HCT116 (cell line): ENCODE measurements at places on chromosomes 7 and 10. TPM values are rescaled to one million over a fixed set of nuclear protein-coding genes. Genes with fewer than 3 reads are reported as not detected.

DNA sequence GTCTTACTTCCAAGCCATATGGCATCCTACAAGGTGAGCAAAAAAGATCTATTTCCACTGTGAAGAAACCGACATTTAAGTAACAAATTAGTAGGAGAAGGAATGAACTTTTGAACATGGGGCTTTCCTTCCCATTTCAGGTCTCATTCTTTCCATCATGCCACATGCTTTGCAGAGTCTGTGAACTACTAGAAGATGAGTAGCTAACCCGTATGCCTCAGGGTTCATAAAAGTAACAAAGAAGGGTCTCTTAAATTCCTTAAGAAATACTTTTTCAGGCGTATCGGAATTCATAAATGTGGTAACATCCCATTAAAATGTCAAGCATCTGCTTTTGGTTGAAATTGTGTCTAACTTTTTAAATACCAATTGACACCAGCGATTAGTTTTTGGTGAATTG is 81.3 kb upstream of the TNS3 start:
- no peaks in the 10 kb centered on the region for H3K4me1 ChIP-seq
- DNase-seq = no peak
- H3K27me3 ChIP-seq = no peaks in the 10 kb centered on the region
- no peaks in the 10 kb centered on the region for H3K36me3 ChIP-seq
- H3K4me3 ChIP-seq = no peak overlapping the region

DNA sequence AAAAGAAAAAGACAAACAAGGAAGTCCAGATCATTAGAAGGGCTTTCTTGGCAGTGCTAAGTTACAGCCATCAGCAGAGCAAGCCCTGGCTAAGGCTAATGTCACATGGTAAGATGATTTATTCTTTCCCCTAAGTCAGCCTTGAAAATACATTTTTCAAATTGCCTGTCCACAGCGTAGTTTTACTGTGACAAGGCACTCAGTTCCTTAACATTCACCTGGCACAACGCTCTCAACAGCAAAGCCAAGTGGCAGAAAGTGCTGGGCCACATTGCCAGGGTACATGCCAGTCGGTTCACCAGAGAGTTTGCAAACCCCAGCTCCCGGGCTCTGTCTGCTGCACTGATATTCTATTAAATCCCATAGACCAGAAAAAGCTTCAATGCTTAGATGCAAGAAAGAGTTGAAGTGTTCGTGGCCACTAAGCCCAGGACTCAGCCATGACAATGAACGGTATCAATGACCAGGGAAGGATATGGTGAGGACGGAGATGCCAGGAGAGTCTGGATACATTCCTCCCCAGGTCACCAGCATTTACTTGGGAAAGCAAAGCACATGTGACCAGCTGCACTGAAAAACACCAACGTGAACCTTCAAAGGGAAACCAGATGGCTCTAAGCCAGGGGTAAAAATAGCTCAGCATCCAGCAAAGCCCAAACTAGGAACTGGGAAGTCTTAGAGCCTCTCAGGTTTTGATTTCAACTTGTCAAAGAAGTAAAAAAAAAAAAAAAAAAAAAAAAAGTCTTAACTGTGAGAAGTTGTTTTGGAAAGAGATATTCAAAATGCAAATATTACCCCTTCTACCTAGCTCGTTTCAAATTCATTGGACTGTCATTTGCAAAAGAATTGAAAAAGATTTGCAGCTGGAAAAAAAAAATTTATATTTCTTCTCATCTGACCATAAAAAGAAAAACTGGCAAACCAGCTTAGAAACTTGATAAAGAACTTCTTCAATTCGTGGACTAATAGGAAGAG is 23.9 kb upstream of the MPP7 start:
- no peak for DNase-seq
- no peaks in the 10 kb centered on the region for H3K27me3 ChIP-seq
- peaks cover 44% of the 10 kb centered on the region for H3K4me1 ChIP-seq
- H3K36me3 ChIP-seq = no peaks in the 10 kb centered on the region
- H3K4me3 ChIP-seq = no peak overlapping the region
- H3K27ac ChIP-seq = peak overlapping the region; percentile 49; the same call in 1 of the 2 replicates

GRCh38 chr7:128019288-128019687 is 11.9 kb downstream of the LRRC4 start:
- peaks cover 37% of the 10 kb centered on the region for H3K4me1 ChIP-seq
- H3K27ac ChIP-seq = no peak overlapping the region
- no peak for DNase-seq

GRCh38 chr10:100729862-100730724 is 15.3 kb upstream of the PAX2 start:
- H3K4me1 ChIP-seq = peaks cover 37% of the 10 kb centered on the region
- no peaks in the 10 kb centered on the region for H3K27me3 ChIP-seq
- no peak for DNase-seq
- peak overlapping the region; percentile 12; the same call in 1 of the 2 replicates for H3K27ac ChIP-seq
- no peaks in the 10 kb centered on the region for H3K36me3 ChIP-seq

DNA sequence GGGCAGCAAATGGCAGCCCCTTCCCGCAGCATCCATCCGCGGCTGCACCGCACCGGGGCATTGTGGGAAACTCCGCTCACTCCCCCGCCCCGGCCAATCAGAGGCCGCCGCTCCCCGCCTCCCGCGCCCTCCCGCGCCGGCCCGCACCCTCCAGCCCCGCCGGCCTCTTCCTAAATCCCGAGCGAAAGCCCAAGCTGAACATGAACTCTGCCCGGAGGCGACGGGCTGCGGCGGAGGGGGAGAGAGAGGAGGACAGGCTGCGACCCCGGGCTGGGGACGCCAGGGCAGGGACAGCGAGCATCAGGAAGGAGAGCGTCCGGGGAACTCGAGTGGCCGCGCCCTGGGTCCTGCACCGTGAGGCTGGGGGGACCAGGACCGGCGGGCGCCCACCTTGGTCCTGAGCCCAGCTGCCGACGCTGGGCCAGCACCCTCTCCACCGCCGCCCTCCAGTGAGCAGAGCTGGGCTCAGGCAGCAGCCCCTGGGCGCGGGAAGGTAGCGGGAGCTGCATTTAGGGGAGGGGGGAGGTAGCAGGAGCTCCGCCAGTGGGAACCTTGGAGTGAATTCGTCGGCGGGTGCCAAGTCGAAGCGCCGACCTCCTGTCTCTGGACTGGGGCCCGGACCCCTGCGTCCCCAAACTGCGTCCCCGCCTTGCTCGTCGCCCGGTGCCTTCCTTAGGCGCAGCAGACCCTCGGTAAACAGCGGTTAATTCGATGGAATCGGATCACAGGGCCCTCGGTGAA is at the start of gene DGKI:
Gene DGKI, minus strand, starts transcription at position 148 of the 741 bp plus-strand sequence.
- H3K4me3 ChIP-seq = no peak within 1 kb of the TSS
- no peak for DNase-seq
- no peaks in the 10 kb centered on the region for H3K4me1 ChIP-seq
- H3K27ac ChIP-seq = no peak within 1 kb of the TSS
- no peaks in the 10 kb centered on the region for H3K36me3 ChIP-seq

GRCh38 chr10:49375611-49376010 is 20.3 kb downstream of the DRGX start:
- H3K4me3 ChIP-seq = no peak overlapping the region
- no peaks in the 10 kb centered on the region for H3K36me3 ChIP-seq

GRCh38 chr7:41786944-41787343 is 84.1 kb upstream of the INHBA start:
- H3K4me1 ChIP-seq = no peaks in the 10 kb centered on the region
- H3K4me3 ChIP-seq = no peak overlapping the region
- H3K27ac ChIP-seq = no peak overlapping the region

- H3K27ac ChIP-seq = no peak overlapping the region
- H3K4me3 ChIP-seq = no peak overlapping the region
- no peaks in the 10 kb centered on the region for H3K4me1 ChIP-seq
- H3K27me3 ChIP-seq = no peaks in the 10 kb centered on the region
- no peak for DNase-seq
Observed at GRCh38 chr7:94425546-94425945, 30.9 kb downstream of the COL1A2 start.

GRCh38 chr7:156819733-156820295 is 73.2 kb downstream of the LMBR1 start:
- peaks cover 10% of the 10 kb centered on the region for H3K36me3 ChIP-seq
- H3K27ac ChIP-seq = no peak overlapping the region
- H3K27me3 ChIP-seq = no peaks in the 10 kb centered on the region
- H3K4me3 ChIP-seq = no peak overlapping the region

DNA sequence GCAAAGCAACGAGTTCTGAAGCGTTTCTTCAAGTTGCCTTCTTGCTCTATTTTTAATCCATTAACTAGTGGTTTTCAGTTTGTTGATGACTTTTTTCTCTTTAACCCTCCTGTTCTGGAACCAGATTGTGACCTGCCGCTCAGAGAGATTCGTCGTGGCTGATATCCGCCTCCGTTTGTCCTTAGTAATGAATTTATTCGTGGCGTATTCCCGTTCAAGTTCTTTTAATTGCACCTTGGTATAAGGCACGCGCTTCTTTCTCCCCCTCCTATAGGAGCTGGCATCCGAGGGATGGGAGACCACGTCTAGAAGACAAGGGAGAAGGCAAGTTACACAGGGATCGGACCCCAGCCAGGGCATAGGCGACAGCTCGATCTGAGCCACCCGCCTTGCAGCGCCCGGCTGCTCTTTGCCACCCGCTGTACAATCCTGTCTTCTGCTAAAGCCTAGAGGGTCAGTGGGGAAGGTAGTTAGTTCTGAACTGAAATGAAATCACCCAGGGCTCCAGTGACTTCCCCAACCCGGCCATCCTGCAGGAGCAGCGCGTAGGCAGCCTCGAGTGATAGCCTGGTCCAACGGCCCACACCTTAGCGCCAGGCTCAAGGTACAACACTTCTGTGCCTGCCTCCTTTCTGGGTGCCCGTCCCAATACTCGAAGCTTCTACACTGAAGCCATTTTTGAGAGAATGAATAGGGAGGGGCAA is 1.6 kb downstream of the HOXA13 start:
- H3K4me3 ChIP-seq = peak overlapping the region; percentile 73
- no peaks in the 10 kb centered on the region for H3K27me3 ChIP-seq
- peaks cover 24% of the 10 kb centered on the region for H3K4me1 ChIP-seq
- no peak for DNase-seq
- no peak overlapping the region for H3K27ac ChIP-seq
- H3K36me3 ChIP-seq = no peaks in the 10 kb centered on the region

DNA sequence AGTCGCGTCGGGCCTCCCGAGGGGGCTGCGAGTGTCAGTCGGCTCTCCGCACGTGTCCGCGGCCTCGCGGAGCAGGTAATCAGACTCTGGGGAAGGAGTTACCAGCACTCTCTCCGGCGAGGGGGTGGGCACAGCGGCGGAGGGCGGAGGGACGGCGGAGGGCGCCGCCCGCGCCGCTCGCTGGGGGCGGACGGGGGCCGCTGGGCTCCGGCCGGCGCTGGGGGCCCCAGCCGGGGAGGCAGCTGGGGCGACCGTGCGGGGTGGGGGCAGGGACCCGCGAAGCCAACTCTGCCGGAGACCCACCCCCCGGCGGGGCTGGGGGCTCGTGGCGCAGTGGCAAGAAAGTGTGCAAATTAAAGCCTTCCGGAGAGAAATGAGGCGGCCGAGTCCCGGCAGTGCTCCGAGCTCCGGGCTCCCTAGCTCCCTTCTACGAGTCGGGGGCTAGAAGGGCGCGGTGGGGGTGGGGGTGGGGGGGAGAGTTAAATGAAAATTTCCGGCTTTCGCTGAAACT is at the start of gene CDK6:
Gene CDK6, minus strand, starts transcription at position 85 of the 511 bp plus-strand sequence. CDS start 3,250 bp downstream, outside the sequence.
- no peak for DNase-seq
- no peaks in the 10 kb centered on the region for H3K36me3 ChIP-seq
- peaks cover 12% of the 10 kb centered on the region for H3K4me1 ChIP-seq

GRCh38 chr7:107291434-107291833 is 122.6 kb downstream of the HBP1 start:
- H3K27ac ChIP-seq = no peak overlapping the region
- no peaks in the 10 kb centered on the region for H3K36me3 ChIP-seq
- H3K27me3 ChIP-seq = no peaks in the 10 kb centered on the region
- no peak for DNase-seq

- H3K4me3 ChIP-seq = no peak overlapping the region
- H3K4me1 ChIP-seq = no peaks in the 10 kb centered on the region
- DNase-seq = no peak
- no peaks in the 10 kb centered on the region for H3K36me3 ChIP-seq
Observed at GRCh38 chr10:121796342-121796741, 131.5 kb downstream of the ATE1 start.

DNA sequence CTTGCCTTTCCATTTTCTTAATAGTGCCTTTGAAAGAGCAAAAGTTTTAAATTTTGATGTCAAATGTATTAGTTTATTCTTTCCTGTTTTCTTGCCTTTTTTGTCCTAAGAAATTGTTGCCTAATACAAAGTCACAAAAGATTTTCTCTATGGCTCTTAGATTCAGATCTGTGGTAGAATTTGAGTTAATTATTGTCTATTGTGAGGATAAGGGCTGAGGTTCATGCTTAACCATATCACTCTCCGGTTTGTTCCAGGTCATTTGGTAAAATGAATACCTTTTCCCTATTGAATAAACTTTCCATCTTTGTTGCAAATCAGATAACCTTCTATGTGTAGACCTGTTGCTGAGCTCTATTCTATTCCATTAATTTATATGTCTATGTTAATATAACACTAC is 96.0 kb downstream of the NOD1 start:
- H3K27me3 ChIP-seq = no peaks in the 10 kb centered on the region
- no peaks in the 10 kb centered on the region for H3K4me1 ChIP-seq
- no peak for DNase-seq
- no peaks in the 10 kb centered on the region for H3K36me3 ChIP-seq
- no peak overlapping the region for H3K27ac ChIP-seq

GRCh38 chr7:122369756-122370155 is 65.2 kb upstream of the FEZF1 start:
- H3K4me1 ChIP-seq = no peaks in the 10 kb centered on the region
- no peaks in the 10 kb centered on the region for H3K27me3 ChIP-seq
- no peak for DNase-seq
- H3K36me3 ChIP-seq = no peaks in the 10 kb centered on the region

DNA sequence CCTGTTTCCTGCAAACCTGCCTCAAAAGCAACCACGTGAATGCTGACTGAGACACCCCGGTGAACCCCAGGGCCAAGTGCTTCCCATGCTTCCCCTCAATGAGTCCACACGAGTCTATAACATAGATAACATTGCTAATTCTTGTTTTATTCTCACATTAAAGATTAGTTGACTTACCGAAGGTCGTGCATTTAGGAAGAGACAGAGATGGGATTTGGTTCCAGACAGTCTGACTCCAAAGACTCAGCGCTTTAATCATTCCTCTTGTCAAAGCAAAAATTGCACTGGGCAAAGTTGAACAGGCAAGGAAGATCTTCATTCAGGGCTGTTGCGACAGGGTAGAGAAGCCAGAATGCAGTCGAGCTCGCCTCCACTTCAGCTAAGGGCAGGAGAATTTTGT is 435.6 kb upstream of the C7orf33 start:
- no peak overlapping the region for H3K4me3 ChIP-seq
- H3K27ac ChIP-seq = no peak overlapping the region
- no peaks in the 10 kb centered on the region for H3K36me3 ChIP-seq
- DNase-seq = no peak
- no peaks in the 10 kb centered on the region for H3K4me1 ChIP-seq

GRCh38 chr7:91034459-91035368 is 229.5 kb upstream of the FZD1 start:
- no peak overlapping the region for H3K27ac ChIP-seq
- no peaks in the 10 kb centered on the region for H3K36me3 ChIP-seq
- no peak overlapping the region for H3K4me3 ChIP-seq
- no peaks in the 10 kb centered on the region for H3K4me1 ChIP-seq

Gene NDUFB2
- 143 TPM for total RNA-seq

Gene RAMP3
- not detected for total RNA-seq

Gene NPSR1
- not detected for total RNA-seq

Gene NUTM2E
- total RNA-seq = 0.15 TPM

Gene VENTX
- not detected for total RNA-seq

Gene SORCS3
- not detected for total RNA-seq

Gene PDZD7
- 6.1 TPM for total RNA-seq

Gene TMEM106B
- total RNA-seq = 33.1 TPM

Gene USP54
- 28.0 TPM for total RNA-seq

Gene MEOX2
- total RNA-seq = not detected
